ENCODE measurements at places on chromosomes 1 and 21.

GRCh38 chr1:160459687-160460086 lies 59.3 kb downstream of the VANGL2 start:
- no peak for DNase-seq

DNA sequence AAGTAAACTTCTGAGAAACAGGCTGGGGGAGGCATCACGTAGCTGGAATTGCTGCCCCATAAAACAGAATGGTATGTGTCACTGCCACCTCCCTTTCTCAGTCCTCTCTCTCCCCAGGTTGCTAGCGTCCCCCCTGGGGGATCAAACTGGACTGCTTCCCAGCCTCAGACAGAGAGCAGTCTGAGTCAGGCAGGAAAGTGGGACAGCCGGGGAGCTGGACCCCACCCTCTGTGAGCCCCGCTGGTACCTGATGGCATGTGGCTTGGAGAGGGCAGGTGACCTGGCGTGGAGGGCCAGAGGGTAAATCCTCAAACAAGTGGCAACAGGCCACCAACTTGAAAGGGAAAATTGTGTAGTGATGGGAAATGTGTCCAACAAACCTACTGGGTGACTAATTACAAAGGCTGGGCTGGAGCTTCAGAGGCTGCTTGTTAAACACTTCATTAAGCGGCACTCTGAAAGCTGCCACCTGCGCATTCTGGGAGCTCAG lies 1.0 kb upstream of the SFN start:
- no peak for DNase-seq

- no peak for DNase-seq
These were observed 2.0 kb downstream of the RCC1 start for GRCh38 chr1:28507646-28508434.

GRCh38 chr1:195005338-195005737 lies 1602.9 kb downstream of the KCNT2 start:
- no peak for DNase-seq

DNA sequence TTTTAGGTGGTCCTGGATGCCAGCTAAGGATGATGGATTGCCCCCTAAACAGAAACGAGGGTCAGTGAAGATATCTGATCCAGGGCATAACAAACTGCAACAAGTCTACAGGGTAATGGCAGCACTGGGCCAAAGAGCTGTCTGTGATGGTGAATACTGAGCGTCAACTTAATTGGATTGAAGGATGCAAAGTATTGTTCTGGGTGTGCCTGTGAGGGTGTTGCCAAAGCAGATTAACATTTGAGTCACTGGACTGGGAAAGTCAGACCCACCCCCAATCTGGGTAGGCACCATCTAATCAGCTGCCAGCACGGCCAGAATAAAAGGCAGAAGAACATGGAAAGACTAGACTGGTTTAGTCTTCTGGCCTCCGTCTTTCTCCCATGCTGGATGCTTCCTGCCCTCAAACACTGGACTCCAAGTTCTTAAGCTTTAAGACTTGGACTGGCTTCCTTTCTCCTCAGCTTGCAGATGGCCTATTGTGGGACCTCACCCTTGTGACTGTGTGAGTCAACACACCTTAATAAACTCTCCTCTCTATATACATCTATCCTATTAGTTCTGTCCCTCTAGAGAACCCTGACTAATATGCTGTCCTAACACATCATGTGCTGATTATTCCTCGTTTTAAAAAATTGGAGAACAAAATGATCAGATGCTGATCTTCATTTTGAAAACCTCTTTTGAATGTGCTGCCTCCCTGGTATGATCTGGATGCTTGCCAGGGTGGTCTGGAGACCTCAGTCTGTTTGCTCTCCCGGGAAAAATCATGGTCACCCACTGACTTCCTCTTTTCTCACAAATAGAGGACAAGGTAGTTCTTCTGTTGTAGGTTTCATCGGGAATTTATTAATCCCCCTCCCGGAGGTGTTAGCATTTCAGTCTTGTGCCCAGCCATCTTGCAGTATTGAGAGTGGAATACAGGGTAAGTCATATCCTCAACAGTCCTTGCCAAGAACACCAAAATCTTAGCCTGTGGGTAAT lies 234.7 kb downstream of the SETD4 start:
- peak; percentile 27 for DNase-seq

DNA sequence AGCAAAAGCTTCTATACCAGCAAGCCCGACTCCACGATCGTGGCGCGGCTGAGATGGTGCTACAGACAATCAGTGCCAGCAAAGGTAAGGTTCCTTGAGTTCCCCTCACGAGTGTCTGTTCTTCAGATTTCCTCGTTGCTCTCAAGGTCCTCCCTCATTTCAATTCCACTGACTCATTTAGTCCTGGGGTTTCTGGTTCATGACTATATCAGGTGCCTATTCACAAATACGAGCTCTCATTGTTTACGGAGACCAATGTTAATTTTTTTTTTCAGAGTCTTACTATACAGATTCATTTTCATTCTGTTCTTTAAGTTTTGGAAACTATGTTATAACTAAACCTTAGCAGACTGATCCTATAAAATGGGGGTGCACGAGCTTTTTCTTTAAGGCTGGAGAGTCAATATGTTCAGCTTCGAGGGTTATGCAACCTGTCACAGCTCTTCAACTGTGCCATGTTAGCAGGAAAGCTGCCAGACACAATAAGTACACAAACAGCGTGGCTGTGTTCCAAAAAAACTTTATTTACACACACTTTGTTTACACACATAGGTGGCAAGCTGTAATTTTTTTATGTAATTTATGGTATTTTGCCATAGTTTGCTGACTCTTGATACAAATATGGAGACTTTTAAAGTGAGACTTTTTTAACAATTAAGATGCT lies 134.3 kb downstream of the ZP4 start:
- DNase-seq = no peak

DNA sequence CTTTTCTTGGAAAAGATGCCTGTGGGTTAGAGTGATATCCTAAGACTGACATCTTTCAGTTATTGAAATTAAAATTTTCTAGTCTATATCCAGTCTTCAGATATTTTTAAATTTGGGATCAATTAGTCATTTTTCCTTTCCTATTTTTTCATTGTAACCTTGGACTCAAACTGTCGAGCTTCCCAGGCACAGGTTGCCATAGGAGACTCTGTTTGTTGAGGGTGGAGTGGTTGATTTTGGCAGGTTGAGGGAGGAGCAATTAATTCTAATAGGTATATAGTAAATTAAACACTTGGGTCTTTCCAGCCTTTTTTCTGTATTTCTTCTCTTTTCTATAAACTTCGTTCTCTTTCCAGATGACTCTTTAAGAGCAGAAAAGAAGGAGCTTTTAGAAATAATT lies 326.8 kb downstream of the ASTN1 start:
- no peak for DNase-seq

GRCh38 chr1:173925306-173926242 lies 8.4 kb upstream of the SERPINC1 start:
- DNase-seq = no peak

DNA sequence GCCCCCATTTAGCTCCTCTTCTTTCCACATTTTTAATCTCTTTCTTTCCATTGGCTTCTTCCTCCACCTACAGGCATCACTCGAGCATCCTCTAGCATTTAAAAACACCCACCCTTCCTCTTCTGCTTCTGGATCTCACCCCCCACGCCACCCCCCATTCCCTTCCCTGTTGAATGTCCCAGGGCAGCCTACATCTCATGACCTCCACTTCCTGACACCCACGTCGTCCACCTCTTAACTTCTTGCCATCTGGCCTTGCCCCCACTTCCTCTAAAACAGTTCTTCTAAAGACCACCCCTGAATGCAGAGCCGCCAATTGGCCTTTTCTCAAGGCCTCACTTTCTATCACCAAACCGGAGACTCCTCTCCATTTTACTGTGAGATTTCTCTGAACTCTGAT lies 6.1 kb upstream of the ETNK2 start:
- no peak for DNase-seq

DNA sequence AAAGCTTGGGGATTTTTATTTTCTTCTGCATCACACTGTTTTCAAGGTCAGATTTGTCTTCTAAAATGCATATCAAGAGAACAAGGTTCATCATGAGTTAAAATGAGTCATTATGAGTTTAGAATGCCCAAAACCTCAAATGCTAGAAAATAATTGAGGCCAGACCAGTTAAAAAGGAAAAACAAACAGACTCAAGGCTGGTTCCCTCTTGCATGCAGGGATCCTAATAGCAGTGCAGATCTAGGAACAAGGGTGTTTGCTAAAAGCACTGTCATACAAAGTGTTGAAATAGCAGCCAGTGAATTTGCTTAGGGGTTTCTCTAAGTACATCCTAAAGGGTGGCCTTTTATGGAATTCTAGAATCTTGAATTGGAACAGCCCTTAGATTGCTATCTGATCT lies 15.3 kb downstream of the BEND5 start:
- no peak for DNase-seq

GRCh38 chr21:35171385-35171784 lies 122.3 kb upstream of the RUNX1 start:
- no peak for DNase-seq

DNA sequence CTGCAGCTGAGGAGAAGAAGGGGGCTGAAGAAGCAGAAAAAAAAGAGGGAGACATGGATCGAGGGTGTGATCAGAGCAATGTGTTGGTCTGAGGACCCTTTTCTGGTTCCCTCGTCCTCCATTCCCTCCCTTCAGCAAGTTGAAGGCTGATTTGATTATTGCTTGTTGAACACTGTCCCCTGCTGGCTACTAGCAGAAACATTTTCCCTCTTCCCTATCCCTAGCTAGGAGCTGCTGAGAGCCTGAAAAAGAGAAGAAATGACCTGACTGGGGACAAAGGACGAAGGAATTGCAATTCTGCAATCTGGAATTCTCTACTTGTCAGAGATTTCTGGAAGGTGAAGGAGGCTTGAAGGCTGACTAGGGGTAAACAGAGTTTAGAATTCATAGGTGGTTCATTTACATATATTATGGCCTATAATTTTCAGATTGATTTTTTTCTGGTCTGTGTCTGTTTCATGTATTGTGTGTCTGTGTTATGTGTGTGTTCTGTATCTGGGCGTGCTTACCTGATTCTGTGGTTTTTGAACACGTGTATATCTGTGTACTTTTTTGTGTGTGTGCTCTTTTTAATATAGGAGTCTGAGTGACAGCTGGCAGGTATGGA lies 9.8 kb downstream of the NHLH1 start:
- no peak for DNase-seq

DNA sequence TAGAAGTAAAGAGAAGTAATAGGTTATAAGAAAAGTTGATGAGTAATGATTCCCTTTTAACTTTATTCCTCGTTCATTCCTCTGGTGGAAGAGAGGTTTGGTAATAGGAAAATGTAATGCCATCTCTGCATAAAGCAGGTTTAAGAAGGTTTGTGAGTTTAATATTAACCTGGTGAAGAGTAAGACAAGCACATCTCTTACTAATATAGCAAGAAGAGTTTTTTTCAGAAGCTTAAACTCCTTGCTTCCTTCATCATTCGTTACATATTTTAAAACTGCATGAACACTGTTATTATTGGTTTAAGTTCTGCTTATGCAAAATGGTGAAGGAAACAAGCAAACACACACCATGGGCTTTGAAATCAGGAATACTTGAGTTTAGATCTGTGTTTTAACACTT lies 9.2 kb upstream of the PLA2G4A start:
- DNase-seq = no peak

GRCh38 chr21:31132574-31133242 lies 94.4 kb upstream of the KRTAP19-8 start:
- no peak for DNase-seq

- no peak for DNase-seq
These were observed 576.0 kb downstream of the KIF26B start for GRCh38 chr1:245730801-245731200.

DNA sequence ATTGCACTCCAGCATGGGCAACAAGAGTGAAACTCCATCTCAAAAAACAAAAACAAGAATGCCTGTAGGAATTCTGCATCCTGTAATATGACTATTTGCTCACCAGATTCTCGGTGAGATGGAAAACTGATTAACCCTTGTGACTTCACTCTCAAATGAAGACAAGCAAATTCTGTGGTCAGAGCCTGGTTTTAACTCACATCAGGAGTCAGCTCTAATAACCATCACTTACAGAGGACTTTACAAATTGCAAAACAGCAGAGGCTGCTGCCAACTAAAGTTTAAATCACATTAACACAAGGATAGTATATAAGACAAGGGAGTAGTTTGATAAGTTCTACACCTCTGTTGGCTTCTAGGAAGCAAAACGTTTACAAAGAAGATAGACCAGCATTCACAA lies 35.7 kb upstream of the FAM163A start:
- no peak for DNase-seq

DNA sequence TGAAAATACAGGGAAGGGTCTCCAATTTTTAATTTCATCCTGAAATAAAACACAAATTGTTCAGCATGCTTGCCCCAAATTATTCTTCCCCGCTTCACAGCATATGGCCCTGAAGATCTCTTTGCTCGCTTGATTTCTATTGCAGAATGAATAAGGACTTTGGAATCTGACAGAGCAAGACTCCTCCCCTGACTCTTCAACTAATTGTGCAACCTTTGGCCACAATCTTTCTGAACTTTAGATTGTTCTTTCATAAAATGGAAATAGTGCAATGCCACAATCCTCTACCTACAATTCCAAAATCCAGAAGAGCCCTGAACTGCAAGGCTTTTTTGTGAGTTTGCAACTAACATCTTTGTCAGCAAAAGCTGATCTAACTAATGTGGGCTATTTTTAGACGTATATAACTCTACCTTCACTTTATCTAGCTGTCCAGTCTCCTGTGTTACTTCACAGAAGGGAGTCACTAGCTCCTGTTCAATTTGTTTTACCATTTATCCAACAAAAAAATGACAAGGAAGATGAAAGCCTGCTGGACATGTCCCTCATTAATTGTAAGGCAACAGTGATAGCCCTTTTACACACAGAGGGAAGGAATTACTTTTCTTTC lies 13.4 kb downstream of the RNASEL start:
- DNase-seq = no peak

- peak; percentile 32 for DNase-seq
These were observed 139.3 kb upstream of the EDN2 start for GRCh38 chr1:41623736-41624135.
